ENCODE measurements at places on chromosomes 1 and 21.

- no peak for DNase-seq
These were observed 108.1 kb downstream of the OMA1 start for GRCh38 chr1:58438468-58438867.

DNA sequence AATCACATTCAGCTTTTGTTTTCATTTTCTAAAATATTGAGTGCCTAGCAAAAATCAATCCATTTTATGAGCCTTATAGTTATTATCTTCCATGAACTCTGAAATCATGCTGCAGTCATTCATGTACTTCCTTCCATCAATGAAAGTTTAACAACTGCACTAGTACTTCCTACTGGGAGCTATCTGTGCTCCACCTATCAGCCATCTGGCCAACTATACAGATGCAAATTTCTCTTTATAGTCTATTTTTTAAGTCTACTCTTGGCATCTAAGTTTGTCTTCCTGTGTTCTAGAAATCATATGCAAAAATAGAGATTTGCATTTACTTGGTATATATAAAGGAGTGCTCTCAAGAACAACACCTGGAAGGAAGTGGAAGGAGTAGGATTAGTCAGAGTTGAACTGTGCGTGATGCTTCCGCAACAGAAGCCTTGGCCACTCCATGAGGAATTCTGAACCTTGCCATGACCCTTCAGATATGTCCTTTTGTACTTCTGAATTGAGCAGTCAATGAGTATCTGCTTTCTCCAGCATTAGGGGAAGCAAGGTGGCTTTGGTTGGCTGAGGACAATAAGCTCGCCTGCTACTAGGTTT, 403.2 kb upstream of the ADAMTS5 start:
- no peak for DNase-seq

GRCh38 chr1:59061876-59062275, 235.0 kb upstream of the FGGY start:
- DNase-seq = peak; percentile 5

- no peak for DNase-seq
These were observed 230.5 kb downstream of the SPATA17 start for GRCh38 chr1:217861658-217862057.

DNA sequence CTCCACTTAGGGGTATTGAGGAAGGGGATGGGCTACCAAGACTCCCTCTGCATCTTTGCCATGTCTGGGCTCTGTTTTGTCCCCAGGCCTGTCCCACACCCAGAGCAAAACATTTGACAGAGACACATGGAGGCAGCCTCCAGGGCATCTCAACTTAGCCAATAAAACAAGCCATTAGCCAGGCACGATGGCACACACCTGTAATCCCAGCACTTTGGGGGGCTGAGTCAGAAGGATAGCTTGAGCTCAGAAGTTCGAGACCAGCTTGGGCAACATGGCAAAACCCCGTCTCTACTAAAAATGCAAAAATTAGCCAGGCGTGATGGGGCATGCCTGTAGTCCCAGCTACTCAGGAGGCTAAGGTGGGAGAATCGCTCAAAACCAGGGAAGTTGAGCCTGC, 120.3 kb upstream of the IPO9 start:
- no peak for DNase-seq

DNA sequence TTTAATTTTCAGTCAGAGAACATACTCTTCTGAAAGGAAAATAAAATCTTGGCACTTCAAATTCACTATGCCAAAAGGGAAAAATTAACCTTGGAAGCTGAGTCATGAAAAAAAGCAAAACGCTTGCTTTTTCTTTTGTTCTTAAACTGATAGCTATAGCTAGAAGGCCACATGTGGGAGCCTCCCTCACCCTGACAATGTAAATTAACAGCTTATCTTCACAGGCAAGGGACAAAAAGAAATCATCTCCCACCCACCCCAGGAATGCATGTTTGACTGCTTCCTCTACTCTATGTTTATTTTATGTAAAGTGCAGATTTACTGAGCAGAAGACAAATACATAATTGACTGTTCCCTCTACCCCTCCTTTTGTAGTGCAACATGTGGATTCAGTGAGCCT, 38.0 kb downstream of the EBNA1BP2 start:
- no peak for DNase-seq

DNA sequence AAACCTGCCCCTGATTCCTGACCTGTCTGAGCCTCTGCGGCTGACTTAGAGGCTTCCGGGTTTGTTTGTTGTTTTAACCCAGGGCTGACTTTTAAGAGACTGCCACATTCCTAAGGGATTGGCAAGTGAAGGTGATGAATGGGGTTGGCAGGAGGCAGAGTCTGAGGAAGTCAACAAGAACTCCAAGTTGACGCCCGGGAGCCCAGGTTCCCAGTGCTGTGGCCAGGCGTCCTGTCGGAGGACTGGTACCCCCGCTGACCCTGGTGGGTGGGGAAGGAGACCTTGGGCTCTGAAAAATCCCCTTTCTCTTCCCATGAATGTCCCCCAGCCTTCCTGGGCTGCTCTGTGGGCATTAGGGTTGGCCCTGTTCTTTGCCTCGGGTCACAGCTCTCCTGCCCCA, 19.7 kb upstream of the EPS8L3 start:
- no peak for DNase-seq

GRCh38 chr1:236354330-236355147, 39.5 kb upstream of the EDARADD start:
- DNase-seq = no peak

GRCh38 chr21:37273440-37273839, 6.3 kb upstream of the VPS26C start:
- DNase-seq = no peak

- no peak for DNase-seq
These were observed 143.8 kb downstream of the RPS6KC1 start for GRCh38 chr1:213194855-213195254.

DNA sequence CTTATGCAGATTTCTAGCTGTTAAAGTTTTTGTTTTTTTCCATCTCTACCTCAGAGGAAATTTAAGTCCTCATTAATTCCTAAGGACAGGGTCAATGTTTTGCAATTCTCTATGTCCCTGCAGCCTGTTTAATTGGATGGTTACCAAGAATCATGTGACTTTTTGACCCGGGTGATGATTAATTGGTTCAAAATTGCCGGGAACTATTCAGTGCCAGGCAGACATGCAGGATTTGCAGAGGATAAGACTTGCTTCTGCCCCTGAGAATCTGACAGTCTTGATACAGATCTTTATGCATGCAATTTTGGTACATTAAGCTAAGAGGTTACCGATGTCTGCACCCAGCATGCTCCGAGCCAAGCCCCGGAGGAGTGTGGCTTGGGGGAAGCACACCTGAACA, 87.9 kb downstream of the PLPP3 start:
- no peak for DNase-seq

DNA sequence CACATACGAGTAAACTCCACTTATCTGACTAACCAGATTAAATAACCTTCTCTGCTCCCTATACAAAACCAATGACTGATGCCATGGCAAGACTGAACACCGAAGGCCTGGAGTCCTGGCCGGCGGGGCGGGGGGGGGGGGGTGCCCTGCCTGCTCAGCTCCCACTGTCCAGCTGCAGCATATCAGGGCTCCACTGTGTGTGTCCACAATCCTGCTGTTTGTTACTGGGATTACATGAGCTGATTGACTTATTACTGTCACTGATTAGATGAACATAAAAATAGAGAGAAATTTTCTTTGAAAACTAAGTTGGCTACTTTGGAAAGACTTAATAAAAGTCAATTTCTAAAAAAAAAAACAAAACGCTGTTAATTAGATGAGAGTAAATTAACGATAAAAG, 24.9 kb downstream of the TMEM63A start:
- no peak for DNase-seq

DNA sequence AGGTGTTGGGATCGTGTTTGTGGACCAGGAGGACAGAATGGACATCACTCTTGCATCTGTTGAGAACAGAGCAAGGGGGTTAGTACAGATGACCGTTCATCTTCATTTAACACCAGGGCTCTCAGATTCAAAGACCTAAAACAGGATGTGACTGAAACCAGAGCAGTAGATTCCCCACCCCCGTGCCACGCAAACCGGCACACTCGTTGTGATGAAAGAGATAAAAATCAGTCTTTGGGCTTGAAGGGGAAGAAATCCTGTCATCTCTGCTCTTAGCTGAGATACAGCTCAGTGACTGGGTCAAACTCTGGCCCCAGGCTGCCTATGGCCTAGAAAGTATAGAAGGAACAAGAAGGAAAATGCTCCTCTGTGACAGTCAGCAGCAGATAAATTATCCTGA, 146.2 kb upstream of the KRTAP19-8 start:
- no peak for DNase-seq

DNA sequence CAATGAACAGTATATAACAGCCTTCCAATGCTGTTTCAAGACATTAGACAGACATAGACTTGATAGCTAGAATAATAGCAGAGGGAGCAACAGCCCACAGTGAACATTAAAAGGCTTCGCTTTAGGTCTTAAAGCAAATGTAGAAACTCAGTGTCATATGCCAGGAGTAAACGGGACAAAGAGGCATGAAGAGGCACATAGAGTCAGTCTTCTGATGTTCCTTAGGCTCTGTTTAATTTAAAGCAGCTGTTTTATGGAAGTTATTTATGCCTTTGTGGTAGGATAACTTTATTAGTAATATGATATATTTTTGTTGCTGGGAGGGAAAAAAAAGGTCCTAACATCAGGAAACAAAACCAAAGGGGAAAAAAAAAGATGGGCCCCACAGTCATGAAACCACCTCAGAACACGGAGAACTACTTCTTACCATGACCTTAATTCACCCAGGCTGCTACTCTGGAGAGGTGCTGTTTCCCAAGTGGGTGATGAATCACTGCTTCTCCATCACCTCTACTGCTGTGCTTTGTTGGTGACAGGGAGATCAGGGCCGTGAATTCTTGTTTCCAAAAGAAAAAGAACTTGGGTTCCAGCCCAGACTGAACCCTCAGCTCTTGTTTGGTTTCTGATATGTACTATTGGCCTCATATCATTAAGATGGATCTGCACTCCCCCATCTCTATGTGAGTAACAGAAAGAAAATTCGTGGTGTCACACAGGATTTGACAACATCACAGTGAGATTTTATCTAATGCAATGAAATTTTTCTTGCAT, 616.9 kb downstream of the KIF26B start:
- peak; percentile 74 for DNase-seq

DNA sequence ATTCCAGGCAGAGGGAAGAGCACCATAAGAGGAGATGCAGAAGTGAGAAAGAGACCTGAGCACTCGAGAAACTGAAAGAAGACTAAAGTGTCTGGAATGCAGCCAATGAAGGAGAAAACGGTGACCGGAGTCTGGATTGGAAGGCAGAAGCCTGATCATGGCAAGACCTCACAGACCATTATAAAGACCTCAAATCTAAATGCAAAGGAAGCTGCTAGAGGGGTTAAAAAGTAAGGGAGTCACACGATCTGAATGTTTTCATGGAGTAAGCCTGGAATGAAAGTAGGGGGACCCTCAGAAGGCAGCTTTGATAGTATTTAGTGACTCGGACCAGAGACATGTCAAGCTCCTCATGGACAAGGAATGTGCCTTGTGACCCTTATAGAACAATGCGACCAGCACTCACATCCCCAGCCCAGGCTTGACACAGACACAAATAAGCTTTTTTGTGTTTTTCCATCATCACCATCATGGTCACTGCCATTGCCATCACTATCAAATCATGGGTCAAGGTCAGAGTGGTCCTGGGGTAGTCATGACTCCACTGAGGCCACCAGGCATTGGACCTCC, 183.6 kb downstream of the SEC16B start:
- no peak for DNase-seq

GRCh38 chr1:116915086-116915661, 5.5 kb downstream of the PTGFRN start:
- no peak for DNase-seq

DNA sequence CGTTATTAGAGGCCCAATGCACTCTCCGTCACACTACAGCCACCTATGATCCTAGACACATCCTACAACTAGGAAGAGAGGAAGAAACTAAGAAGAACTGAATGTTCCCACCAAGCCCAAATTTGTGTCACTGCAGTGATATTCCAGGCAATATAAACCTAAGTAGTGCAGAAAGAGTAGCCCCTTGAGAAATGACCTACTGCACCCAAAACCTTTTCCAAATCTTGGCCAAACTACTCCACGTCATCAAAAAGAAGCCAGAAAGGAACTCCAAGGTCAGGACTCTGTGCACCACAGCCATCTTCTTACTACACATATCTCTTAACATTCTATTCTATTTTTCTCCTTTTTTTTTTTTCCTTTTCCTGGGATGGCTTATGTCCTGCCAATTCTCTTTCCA, 60.2 kb downstream of the ADAMTS1 start:
- no peak for DNase-seq

DNA sequence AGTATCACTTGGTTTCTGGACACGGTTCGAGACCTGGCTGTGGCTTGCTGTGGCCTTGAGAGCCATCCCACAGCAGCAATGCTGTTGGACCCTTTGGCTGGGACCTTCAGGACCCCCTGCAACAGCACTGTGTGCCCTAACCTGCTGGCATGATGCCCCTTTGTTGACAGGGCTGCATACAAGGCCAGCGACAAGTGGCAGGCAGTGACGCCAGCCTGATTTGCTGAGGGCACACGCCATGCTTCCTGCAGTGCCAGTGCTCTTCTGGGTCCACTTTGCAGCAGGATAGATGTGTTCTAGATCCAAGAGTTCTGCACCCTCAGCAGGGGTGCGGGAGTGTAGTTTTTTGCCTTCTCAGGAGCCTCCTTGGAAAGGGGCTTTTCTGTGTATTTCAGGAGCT, 32.8 kb downstream of the COQ8A start:
- no peak for DNase-seq

GRCh38 chr1:87176087-87176486, 152.6 kb upstream of the LMO4 start:
- DNase-seq = no peak

GRCh38 chr21:44442266-44443125, 12.8 kb upstream of the LRRC3 start:
- DNase-seq = no peak

DNA sequence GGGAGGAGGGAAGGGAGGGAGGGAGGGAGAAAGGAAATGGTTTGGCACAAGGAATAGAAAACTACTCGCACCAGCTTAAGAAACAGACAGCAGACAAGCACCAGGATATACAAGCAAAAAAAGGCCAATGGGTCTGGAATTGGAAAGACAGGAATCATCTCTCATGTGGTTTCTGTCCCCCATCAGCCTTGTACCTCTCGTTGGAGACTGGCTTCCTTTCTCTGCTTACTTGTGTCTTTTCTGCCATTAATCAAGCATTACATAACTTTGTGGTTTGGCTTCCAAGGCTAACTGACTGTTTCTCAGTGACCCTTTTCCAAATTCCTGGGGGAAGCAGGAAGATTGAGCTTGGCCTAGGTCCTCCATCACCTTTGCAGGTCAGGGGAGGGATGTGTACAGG, 11.8 kb upstream of the RALGPS2 start:
- no peak for DNase-seq
